COR-L47 (cell line): ENCODE measurements at places on chromosomes 5 and 9.

DNA sequence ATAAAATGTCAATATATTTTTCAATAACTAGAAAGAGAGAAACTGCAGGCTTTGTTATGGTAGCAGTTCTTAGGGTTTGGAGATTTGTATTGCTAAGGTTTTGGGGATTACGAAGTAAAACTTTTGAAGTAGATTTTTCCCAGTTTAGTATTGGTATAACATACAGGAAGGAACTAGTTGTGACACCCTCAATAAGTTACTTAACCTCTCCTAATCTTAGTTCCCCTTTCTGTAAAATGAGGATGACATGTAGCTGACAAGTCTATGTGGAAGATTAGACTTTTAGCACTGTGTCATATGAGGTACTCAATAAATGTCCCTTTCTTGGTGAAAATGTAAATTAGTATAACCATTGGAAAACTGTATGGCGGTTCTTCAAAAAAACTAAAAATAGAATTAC lies 73.4 kb upstream of the ATG10 start:
- DNase-seq: no peak

DNA sequence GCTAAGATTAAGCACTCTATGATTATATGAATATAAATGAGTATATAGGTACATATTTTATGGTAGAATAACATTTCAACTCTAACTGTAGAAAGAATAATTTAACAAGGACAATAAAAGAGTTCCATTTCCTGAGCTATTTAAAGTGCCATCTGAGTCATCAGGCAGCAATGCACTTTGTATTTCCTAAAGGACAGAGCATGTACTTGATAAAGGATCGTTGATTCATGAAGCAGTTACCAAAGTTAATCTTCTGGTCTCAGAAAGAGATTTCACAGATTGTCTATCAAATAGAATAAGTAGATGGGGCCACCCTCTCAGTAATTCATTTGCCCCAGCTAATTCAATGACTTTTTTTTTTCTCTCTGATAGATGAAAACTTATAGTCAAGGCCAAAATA lies 747.8 kb downstream of the CDH18 start:
- DNase-seq: no peak

DNA sequence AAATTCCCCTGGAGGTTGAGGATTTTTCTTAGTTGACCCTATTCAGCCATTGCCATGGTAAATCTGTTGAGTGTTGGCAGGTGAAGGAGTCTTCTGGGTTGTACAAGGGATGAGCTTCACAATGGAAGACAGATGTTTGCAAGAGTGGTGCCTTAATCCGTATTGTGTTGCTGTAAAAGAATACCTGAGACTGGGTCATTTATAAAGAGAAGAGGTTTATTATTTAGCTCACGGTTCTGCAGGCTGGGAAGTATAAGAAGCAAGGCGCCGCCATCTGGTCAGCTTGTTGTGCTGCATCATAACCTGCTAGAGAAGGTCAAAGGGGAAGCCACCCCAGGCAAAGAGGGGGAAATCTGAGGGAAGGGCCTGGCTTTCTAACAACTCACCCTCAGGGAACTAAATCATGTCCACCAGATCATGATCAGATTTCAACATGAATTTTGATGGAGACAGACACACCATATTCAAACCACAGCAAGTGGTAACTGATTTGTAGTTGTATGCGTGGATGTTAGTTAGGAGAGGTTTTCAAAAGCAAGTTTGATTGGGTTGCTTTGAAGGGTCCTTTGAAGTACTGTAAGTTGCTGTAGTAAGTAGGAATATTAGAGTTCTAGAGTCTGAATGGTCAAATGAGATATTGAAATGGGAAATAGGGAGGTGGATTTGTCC lies 2.5 kb downstream of the TNPO1 start:
- DNase-seq: peak; percentile 46

- peak; percentile 42 for DNase-seq
Measured at GRCh38 chr5:77180167-77181081, 30.1 kb upstream of the PDE8B start.

DNA sequence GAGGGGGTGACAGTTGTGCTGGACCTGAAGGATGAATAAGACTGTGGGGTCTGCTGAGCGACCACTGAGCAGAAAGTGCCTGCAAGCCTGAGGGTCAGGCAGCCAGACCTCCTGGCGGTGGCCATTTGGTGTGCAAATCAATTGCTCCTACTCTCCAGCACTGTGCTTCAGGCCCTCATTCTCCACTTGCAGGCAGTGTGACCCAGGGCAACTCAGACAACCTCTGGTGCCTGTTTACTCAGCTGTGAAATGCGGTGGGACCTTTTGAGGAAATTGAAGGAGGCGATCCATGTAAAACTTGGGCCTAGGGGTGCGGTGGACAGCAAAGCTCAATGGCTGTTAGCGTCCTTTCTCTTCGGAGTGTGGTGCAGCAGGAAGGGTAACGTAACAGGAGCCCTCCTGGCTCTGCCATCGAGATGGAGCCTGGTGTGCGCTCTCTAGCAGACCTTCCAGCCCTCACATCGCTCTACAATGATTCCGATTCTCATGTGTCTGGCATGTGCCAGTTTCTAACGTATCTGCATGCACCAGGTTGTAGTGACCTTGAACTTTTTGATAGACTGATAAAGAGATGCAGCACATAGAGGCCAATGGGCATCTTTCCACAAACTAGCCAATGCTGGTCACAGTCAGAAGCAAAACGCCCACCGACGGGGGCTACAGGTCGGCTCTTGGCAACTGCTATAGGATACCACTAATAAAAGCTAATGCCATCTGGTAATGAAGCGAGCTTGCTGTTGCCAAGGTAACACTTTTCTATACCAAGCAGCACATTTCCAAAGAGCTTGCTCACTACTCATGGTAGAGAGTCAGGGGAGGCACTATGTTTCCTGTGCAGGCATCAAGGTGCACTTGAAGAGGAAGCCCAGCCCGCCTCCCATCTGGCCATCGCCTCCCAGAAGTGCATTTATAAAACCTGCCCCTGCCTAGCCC lies 159.7 kb upstream of the RAPGEF1 start:
- DNase-seq: no peak

- DNase-seq: peak; percentile 47
Measured at GRCh38 chr9:2228132-2228531, 213.0 kb downstream of the SMARCA2 start.

GRCh38 chr5:31496891-31497290 lies 35.0 kb downstream of the DROSHA start:
- no peak for DNase-seq

DNA sequence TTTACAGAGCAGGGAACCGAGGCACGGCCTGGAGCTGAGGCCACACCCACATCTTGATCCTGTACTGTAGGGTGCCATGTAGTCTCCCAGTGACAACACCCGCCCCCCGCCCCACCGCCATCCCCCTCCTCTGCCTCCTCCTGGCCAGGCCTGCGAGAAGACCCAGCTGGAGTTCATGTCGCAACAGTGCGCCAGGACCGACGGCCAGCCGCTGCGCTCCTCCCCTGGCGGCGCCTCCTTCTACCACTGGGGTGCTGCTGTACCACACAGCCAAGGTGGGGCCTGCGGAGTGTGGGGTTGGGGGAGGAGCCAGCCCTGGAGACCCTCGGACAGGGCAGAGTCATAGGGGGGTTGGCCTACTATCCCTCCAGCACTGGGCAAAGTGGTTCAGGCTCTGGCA lies 14.5 kb downstream of the ADAMTS13 start:
- DNase-seq: no peak

DNA sequence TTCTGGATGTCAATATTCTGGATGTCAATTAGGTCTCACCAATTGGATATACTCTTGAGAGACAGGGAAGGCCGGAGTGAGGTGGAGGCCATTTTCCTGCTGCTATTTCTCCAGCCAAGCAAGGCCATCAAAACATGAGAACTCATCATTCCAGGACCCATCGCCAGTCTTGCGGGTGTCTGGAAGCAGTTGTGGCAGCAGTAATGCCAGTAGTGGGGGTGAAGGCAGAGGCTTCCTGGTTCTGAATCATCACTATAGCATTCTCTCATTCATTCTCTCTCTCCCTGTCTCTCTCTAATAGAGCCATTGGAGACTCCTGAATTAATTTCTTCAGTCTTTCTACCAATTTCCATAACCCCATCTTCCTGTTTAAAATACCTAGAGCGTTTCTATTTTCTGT lies 71.8 kb downstream of the EGFLAM start:
- DNase-seq: no peak

DNA sequence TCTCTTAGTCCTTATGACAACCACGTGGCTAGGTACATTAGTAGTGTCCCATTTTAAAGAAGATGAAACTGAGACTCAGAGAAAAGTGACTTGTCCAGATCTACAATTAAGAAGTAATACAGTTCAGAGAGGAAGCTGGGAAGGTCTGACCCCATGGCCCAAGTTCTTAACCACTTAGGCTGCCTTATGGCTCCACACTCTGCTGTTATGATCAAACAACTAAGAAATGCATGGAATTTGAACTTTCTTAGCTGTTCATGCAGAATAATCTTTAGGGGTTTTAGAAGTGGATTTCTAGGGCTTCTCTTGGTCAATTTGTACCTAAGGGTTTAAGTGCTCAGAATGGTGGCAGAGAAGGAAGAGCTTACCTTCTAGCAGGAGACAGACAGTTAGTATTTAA lies 128.0 kb upstream of the MSX2 start:
- no peak for DNase-seq

DNA sequence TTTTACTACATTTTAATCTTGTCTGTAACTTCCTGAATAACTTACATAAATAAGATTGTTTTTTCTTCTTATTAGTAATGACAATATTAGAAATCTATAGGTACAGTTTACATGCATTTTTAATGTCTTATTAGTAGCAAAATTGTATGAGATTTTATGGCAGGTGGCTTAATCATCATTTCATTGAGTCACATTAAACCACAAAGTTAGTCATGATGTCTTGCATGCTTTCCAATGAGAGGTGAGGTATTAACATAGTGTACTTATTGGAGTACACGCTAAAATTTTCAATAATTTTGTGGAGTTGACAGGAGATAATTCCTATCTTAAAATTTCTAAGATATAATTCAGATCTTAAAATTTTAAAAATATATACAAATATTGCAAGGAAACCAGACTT lies 989.6 kb upstream of the ARRDC3 start:
- no peak for DNase-seq

- no peak for DNase-seq
Measured at GRCh38 chr5:139454568-139455290, 7.8 kb downstream of the ECSCR start.

DNA sequence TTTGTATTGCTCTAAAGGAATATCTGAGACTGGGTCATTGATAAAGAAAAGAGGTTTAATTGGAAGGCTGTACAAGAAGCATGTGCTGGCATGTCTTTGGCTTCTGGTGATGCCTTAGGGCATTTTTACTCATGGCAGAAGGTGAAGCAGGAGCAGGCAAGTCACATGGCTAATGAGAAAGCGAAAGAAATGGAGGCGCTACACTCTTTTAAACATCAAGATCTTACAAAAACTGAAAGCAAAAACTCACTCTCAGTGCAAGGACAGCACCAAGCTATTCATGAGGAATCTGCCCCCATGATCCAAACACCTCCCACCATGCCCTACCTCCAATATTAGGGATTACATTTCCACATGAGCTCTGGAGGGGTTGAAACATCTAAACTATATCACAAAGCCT lies 1458.8 kb upstream of the ACO1 start:
- no peak for DNase-seq

DNA sequence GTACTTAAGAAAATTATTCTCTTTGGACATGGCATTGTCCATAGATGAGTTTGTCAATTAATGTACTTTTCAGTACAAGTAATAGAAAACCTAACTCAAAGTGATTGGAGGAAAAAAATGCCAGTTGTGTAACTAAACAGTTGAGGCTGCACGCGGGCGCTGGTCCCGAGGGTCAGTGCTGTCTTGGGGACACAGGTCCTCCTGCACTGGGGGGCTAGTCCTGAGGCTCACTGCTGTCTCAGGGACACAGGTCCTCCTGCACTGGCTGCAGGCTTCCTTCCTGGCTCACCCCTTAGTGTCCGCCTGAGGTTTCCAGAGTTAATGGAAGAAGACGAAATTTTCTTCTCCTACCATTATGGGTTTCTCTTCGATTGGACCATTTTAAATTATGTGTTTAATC lies 281.1 kb downstream of the CD180 start:
- no peak for DNase-seq

DNA sequence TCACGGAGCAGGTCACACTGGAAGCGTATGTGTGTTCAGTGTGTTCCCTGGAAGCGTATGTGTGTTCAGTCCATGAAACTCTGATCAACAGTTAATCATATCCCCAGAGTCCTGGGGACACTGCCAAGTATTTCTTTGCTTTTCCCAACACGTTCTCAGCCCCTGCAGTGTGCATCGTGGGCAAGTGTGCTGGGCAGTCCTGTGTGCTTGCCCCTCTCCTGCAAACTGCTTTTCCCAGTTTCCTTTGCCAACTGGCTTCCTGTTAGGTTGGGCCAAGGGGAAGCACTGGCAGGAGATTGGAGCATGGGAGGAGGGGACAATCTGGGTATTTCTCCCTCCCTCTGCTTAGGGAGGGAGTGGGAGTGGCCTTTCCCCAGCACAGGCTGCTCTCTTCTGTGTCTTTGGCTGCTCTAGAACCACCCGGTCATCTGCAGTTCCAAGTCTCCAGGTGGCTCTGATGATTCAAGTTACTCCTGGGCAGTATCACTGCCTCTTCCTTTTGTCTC lies 36.8 kb upstream of the NEK6 start:
- peak; percentile 92 for DNase-seq

GRCh38 chr5:151745071-151745705 lies 13.2 kb downstream of the ATOX1 start:
- DNase-seq: no peak

- DNase-seq: no peak
Measured at GRCh38 chr5:160347448-160347847, 23.0 kb downstream of the C1QTNF2 start.

DNA sequence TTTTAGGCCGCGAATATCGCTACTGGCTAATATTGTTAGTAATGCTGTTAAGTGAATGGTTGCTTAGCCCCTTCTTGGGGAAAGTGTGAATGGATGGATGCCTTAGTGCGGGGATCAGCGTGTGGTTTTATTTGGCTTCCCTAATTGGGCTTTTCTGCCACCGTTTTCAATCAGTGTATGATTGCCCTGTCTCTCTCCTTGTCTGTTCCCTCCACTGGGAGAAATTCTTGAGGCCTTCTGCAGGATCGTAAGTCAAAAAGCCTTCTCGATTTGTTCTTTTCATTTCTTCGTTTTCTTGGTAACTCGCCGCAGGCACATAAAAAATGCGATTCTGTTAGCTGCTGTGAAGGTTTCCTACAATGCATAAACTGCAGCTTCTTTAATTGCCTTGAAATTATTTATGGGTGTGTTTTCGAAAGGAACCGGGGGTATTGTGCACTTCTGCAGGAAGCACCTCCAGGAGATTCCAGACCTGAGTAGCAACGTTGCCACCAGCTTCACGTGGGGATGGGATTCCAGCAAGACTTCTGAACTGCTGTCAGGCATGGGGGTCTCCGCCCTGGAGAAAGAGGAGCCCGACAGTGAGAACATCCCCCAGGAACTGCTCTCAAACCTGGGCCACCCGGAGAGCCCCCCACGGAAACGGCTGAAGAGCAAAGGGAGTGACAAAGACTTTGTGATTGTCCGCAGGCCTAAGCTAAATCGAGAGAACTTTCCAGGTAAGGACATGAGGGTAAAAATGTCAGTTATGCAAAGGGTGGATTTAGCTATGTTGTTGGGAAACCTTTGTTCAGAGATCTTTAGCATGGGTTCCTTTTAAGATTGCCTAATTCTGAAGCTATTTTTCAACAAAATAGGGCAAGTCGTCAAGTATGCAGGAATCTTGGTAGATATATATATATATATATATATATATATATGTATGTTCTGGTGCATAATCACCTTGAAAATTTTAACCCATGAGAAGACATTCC lies 700 bp downstream of the SKP2 start:
- DNase-seq: no peak

GRCh38 chr5:56649569-56649968 lies 165.8 kb upstream of the MAP3K1 start:
- DNase-seq: no peak
